Activated T-cell treated with anti-CD3 and anti-CD28 coated beads, Interleukin-2, amount 50 U/mL, for 24 hours (primary cell): ENCODE measurements at places on chromosomes 11 and 22.

DNA sequence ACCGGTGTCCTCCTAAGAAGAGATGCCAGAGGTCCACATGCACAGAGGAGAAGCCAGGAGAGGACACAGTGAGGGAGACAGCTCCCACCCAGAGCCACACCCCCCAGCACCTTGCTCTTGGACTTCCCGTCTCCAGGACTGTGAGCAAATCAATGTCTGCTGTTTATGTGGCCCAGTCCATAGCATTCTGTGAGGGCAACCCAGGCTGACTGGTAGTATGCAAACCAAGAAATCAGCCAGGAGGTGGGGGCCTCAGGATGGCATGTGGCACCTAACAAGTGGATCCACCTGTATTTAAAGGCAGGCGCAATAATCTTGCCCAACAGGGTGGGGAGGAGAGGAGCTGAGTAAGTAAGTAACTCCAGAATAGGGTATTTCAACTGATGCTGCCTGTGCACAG is 136.4 kb downstream of the BRD1 start:
- no peak for DNase-seq

- DNase-seq = no peak
Observed at GRCh38 chr22:24367841-24368240, 59.6 kb upstream of the ADORA2A start.

- peak; percentile 61 for DNase-seq
Observed at GRCh38 chr11:69915501-69916250, 96.5 kb upstream of the FGF3 start.

- DNase-seq = no peak
Observed at GRCh38 chr11:70173018-70173417, 30.1 kb upstream of the FADD start.

- DNase-seq = no peak
Observed at GRCh38 chr11:68256331-68256741, 15.4 kb downstream of the C11orf24 start.

- no peak for DNase-seq
Observed at GRCh38 chr22:19903513-19903912, 38.1 kb upstream of the COMT start.

DNA sequence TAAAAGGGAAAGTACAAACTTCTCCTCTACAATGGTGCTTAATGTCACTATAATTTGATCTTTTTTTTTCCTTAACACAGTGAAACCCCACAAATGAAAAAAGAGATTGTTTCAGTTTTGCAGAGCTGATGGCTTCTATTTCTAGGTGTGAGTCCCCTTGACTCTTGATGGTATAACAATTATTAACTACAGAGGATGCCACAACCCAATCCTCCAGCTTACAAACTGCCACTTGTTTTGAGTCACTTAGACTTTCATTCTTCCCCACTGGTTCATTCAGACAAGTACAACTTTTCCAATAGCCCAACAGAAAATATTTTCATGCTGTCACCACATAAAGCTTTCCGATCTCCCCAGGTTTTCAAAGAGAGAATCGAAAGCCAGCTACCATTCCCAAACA is 812.2 kb downstream of the LRRC4C start:
- DNase-seq = no peak
